M059J (cell line): ENCODE measurements at places on chromosomes 6 and 20. TPM values are rescaled to one million over a fixed set of nuclear protein-coding genes. Genes with fewer than 3 reads are reported as not detected.

DNA sequence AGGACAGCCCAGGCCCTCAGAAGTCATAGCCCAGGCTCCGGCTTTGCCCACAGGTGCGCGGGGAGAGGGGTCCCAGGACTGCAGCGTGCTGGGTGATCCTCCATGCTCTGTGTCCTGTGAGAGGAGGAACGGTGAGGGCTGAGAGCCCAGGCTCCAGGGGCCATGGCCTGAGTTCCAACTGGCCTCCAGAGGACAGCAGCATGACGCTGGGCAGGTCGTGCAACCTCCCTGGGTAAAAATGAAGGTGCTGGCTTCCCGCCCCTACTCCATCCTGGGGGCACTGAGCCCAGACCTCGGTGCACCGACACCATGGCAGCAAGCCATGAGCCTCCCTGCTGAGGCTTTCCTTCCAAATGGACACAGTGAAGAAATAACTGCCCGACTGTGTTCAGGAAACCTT lies 305.4 kb downstream of the TAF4 start:
- DNase-seq, result no peak

- peak; percentile 8 for DNase-seq
Measured at GRCh38 chr6:15800841-15801617, 138.2 kb upstream of the DTNBP1 start.

- DNase-seq, result peak; percentile 69
Measured at GRCh38 chr6:146598772-146599405, at the start of gene ADGB. ADGB (plus strand) TSS chr6:146598972; CDS start chr6:146599041, 69 bp downstream.

The DEFB132 gene
- total RNA-seq, result 0.05 TPM in 1 of 2 replicates, not detected in the other

The C20orf141 gene
- not detected in 2 replicates for total RNA-seq
